H1 (cell line): ENCODE measurements at places on chromosomes 5 and 9.

GRCh38 chr5:135871268-135871915 lies 24.2 kb downstream of the IL9 start:
- no peak for DNase-seq

- no peak for DNase-seq
Observed at GRCh38 chr5:177405805-177406204, 3.6 kb downstream of the F12 start.

DNA sequence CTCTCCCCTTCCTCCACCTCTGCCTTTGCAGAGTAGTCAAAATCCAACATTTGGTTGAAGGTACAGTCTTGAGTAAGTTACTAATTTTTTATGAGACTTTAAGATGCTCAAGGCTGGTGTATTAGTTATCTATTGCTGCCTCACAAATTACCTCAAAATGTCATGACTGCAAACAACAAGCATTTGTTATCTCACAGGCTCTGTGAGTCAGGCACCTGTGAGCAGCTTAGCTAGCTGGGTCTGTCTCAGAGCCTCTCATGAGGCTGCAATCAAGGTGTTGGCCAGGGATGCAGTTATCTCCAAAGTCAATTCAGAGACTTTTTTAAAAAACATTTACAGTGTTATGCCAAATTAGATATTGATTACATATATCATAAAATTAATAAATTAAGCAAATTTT lies 371.3 kb upstream of the RGMB start:
- DNase-seq: no peak

- no peak for DNase-seq
Observed at GRCh38 chr9:125953314-125954019, 206.3 kb downstream of the PBX3 start.

GRCh38 chr5:67493676-67494075 lies 297.1 kb upstream of the CD180 start:
- no peak for DNase-seq

- DNase-seq: no peak
Observed at GRCh38 chr5:179802950-179803562, 3.6 kb downstream of the MGAT4B start.

GRCh38 chr5:68240771-68241170 lies 25.2 kb downstream of the PIK3R1 start:
- DNase-seq: no peak
